Stimulated activated CD8-positive, alpha-beta memory T cell treated with anti-CD3 and anti-CD28 coated beads, Interleukin-15, amount 100 ng/mL, for 48 hours (primary cell): ENCODE measurements at places on chromosomes 2 and 18.

DNA sequence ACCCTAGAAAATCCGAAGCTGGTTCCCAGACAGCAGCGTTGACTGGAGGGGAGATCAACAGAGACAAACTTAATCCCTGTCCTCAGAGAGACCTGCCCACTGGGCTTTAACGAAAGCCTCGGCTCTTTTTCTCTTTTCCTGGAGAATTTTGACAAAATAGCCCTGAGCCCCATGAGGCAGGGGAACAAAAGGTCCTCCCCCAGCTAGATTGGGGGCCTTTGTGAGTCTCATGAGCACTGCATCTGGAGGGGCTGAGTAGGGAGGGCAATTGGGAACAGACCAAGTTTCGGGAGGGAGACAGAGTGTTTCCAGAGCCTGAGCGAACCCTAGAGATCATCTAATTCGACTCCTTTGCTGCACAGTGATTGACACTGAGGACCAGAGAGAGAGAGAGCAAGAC is 123.9 kb upstream of the HAAO start:
- no peak for DNase-seq

- DNase-seq = no peak
Observed at GRCh38 chr2:46082531-46083485, 214.4 kb upstream of the EPAS1 start.

- DNase-seq = no peak
Observed at GRCh38 chr2:67955748-67956603, 106.8 kb downstream of the C1D start.

DNA sequence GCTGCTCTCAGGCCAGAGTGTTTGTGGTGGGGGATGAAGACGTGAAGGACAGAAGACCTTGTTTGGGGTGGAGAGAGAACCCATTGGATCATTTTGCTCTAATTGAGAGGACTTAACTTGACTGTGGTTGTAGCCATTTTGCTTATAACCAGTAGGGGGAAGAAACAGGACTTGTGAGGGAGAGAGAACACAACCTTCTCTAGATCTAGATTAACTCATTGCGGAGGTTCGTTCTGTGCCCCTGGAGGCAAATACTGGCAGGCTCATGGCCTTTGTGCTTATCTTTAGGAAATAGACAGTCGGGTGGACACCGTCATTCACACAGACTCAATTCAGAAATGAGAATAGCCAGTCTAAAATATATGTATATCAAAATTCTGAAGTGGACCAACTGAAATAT is 147.0 kb upstream of the LHCGR start:
- no peak for DNase-seq

- DNase-seq = no peak
Observed at GRCh38 chr2:11571170-11571569, 37.3 kb downstream of the GREB1 start.

DNA sequence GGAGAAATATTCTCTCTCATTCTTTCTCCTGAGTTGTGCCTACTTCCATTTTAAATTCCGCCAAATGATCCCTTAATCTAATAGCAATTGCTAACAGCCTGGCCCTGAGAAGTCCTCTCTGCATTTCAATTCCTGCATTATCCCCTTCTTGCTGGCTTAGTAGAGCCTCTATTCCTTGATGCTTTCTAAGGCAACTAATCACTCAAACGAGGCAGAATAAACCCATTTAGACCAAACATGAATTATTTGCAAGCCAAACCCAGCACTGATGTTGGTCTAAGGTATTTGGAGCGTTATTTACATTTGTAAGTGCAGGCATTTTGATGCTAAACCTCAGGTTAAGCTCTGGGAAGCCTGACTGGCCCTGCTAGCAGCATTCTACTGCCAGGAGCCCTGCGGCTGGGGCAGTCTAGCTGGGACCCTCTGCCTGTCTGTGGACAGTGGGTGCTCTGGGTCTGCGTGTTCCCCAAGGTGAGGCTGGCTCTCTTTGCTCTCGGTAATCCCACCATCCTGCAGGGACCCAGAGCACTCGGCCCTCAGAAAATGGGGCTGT is 173.1 kb upstream of the HS6ST1 start:
- DNase-seq = no peak

DNA sequence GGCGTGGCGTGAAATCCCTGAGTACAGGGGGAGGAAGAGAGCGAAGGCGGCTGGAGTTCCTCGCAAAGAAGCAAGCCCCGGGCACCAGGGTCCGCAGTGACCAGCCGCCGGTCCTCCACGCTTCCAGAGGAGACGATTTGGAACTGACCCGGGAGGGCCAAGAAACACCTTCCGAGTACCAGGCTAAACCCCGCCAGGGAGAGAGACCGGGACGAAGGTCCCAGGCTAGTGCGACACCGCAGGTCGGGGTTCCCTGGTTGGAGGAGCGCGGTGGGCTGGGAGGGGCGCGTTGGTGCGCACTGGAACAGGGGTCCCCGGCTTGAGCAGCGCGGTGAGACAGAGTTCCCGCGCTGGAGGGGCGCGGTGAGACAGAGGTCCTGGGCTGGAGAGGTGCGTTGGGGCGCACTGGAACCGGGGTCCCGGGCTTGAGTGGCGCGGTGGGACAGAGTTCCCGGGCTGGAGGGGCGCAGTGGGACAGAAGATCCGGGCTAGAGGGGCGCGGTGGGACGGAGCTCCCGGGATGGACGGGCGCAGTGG is 901 bp downstream of the WDFY1 start:
- DNase-seq = no peak

DNA sequence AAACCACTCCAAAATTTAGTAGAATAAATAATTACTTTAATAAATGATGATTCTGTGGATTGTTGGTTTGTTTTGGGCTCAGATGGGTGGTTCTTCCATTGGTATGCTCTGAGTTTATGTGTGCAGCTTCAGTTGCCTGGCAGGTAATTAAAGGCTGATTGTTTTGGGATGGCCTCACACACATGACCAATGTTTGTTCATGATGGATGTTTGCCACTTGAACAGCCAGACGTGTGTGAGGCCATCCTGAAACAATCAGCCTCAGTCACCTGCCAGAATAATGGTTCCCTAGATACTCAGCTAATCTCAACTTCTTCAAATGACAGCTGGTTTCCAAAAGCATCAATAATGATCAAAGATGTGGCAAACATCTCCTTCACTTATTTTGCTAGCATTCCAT is 352.5 kb upstream of the GULP1 start:
- no peak for DNase-seq

GRCh38 chr2:120566331-120567035 is 169.2 kb upstream of the GLI2 start:
- DNase-seq = no peak

GRCh38 chr18:41706301-41706700 is 248.7 kb upstream of the PIK3C3 start:
- DNase-seq = no peak

- no peak for DNase-seq
Observed at GRCh38 chr18:13877157-13877556, 38.2 kb downstream of the MC2R start.

DNA sequence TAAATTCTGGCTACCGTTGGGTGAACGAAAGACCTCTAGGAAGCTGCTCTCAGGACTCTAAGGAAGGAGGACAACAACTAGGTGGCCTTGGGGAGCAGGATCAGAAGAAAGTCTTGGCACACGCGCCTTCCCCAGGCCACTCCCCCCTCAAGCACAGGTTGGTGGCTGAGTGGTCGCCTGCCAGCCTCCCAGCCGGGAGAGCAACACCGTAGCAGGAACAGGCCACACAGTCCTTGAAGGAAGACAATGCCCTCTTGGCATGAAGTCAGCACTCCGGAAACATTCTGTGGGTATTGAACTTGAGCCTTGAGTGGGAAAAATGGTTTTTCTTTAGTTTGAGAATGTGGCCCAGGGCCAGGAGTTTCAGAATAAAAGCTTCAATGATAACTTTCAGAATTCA is 87.4 kb upstream of the AGAP1 start:
- no peak for DNase-seq

DNA sequence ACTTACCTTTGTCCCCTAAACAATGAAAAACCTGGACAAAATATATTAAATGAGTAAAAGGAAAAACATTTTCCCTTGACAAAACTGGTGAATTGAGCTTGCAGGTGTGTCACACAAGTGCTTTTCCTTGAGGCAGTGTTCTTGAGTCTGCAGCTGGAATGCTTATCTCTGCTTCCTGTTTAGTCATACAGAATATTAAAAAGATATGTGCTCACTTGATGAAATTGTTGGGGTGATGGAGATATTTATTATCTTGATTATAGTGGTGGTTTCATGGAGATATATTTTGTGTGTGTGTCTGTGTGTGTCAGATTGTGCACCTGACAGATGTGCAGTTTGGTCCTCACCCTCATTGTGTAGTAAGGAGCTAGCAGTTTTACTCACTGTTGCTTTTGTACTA is 3.3 kb downstream of the TAF1B start:
- DNase-seq = no peak

DNA sequence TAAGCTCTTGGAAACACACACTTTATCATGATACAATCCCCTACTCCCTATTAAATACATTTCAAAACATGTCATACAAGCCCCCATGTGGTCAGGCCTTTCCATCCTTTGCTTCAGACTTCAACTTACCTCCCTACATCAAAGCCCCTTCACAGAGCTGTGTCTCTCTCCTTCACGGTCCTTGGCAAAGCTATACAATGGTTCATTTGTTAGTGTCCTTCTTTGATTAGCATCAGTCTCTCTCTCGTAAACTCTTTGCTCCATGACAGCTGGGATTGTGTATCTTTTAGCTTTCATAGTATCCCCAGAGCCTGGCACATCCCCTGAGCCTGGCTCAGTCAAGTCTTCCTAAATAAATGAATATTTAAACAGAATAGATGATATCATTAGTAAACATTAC is 25.6 kb upstream of the INSIG2 start:
- DNase-seq = no peak

DNA sequence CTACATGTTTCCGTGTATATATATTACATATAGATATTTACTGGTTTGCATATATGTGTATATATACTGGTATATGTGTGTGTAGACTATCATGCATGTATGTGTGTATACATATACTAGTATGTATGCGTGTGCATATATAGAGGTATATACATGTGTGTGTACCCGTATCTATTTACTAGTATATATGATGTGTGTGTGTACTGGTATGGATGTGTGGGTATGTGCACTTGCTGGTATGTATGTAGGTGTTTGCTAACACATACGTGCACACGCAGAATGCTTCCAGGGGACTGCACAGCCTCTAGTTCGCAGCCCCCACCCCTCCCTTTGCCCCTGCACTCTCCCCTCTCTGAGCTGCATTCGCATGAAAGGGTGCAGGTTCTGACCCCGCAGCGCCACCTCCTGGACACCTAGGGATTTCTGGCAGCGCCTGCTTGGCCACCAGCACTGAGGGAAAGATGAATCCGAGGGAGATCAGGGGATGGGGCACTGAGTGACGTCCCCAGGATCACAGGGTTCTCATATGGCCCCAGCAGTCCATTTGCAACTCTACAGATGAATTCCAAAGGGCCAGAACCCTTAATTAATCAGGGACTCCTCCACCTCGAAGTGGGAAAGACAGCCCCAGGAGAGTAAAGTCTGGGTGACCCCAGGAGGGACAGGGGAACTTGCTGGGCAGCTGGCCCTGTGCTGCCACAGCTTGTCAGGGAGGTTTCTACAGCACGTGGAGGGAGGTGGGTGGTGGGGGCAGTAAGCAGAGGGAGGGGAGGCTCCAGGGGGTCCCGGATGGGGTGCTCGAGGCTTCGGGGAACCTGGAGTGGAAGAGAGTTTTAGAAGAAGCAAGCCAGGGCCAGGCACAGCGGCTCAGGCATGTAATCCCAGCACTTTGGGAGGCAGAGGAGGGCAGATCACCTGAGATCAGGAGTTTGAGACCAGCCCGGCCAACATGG is 66.8 kb upstream of the ASAP2 start:
- DNase-seq = peak; percentile 45

- no peak for DNase-seq
Observed at GRCh38 chr2:47054036-47054555, 101.0 kb downstream of the STPG4 start.

GRCh38 chr2:152861349-152861942 is 143.0 kb downstream of the ARL6IP6 start:
- DNase-seq = no peak

DNA sequence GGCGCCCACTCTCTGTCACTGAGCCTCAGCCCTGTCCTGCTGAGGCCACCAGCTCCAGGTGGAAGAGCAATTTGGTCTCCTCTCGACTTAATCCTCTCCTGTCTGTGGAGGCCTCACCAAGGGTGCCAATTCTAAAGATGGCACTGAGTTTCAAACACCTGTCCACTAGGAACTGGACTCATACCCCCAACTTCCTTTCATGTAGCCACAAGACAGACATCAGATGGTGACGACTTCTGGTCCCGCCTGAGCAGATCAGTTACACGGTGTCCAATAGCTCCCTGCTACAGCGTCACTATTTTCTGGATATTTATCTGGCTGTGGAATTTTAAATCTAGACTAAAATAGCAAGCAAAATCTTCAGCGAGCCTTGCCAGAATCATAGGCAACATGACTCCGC is 24.5 kb upstream of the SP5 start:
- DNase-seq = no peak

DNA sequence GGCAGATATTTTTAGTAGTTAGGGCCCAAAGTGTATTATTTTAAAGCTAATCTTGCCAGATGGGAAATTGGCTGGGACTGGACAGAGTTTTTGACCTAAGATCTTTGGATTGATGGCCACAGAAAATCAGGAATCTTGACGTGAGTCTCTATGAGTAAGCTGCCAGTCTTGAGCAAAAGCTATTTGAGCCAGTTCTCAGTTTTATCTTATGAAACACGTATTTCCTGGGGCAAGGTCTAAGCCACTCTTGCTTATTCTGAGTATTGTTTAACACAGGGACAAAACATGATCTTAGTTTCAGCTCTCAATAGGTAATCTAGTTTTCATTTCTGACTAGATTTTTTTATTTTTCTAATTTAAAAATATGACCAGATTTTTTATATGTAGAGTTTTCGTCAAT is 329.4 kb downstream of the CNTNAP5 start:
- no peak for DNase-seq

- DNase-seq = no peak
Observed at GRCh38 chr2:64720535-64721319, 67.0 kb upstream of the SERTAD2 start.

DNA sequence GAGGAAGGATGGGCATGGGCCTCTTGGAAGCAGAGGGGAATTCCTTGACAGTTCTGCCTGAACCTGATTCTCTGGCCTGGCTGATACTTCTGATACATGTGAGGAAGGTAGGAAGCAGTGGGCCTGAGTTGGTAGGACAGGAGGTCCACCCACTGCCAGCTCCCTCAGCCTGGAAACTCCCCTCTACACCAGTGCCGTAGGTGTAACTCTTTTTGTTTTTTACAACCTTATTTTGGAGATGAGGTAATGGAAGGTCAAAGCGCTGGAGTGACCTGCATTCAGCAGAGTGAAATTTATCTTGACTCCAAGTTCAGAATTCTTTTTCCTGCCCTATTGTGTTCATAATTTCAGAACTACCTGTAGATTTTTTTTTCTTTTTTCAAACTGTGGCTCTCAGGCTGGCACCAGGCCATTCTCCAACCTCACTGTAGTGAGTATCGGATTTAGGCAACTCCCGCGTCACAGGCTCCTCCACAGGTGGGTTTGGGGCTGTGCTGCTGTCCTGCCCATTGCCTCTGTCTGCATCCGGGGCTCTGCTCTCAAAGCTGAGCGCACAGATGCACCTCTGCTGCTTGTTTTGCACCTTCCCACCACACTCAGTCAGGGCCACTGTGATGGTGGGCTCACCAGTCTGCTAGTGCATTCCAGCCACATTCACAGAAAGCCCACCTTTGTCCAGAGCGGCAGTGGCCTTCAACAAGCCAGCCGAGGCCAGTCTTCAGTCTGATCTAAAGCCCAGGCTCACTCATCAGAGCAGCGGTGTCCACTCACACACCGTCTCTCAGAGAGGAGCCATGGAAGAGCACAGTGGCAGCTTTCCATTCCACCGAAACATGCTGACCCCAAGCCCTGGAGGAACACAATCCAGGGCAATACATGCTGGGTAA is 87.2 kb downstream of the UXS1 start:
- no peak for DNase-seq

- DNase-seq = no peak
Observed at GRCh38 chr2:177171418-177171865, 41.2 kb upstream of the HNRNPA3 start.
